ENCODE measurements at places on chromosomes 4 and X.

DNA sequence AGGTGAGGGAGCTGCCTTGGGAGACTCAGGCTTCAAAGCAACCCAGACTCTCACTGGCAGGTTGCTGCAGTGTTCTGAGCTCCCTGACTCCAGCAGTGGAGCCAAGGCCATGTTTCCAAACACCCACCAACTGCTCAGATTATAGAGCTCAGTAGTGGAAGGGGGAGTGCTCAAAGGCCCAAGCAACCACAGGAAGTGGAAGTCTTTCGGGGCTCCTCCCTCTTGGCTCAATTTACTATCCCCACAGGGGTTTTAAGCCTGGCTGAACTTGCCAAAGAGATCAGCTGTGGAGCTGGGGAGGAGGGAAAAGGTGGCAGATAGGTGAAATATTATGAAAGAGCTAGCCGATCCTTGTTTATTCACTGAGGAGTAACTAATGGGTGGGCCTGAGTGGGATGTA, 82.5 kb downstream of the HPRT1 start:
- peak; percentile 84 for DNase-seq

DNA sequence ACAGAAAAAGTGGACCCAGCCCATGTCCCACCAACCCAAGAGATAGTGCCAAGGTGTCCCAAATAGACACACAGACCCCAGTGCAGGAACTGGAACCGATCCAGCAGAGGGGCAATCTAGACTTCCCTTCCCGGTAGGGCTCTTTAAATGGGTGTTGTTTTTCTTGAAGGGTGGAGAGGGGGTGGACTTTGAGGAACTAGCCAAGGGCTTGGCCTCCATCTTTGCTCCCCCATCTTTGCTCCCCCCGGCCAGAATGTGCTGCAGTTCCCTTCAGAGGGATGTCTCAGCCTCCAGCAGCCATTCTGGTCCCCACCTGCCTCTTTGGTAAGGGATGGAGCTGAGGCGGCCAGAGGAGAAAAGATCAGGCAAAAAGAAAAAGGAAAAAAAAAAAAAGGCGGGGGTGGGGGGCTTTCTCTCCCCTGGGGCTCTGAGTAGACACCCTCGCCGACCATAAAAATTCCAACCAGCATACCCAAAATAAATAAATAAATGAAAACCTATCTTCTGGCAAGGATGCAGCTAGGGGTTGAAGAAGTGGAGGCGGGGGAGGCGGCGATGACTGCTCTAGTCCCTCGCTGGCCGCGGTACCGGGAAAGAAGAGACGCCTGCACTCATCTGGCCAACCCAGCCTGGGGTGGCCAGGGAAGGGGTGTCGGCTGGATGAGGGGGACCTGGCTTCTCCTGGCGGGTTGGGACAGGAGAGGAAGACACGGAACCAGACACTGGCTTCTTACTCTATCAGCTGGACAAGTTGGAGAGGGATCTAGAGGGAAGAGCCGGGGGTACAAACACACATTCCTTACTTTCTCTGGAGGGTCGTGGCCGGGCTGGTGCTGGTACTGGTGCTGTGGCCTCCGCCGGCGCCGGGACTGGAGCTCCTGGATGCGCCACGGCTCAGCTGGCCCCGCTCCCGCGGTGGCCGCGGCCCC, 38.5 kb upstream of the IQSEC2 start:
- no peak for DNase-seq

DNA sequence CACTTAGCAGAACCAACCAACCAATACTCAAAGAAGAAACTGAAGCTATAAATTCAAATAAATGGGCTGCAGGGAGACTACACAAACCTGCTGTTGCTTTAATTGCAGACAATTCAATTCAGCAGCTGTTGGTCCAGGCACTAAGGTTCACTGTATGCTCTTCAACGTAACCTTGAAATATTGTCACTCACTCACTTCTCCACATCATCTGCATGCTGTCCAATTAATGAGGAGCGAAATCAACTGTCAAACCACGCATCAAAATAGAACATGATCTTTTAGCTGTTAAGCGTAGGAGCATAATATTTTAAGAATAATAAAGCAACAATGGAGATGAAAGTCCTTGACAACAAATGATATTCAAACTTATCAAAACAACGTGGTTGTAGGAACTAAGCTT, 17.0 kb downstream of the ENOX2 start:
- DNase-seq = no peak

- no peak for DNase-seq
Measured at GRCh38 chrX:50333308-50333707, 128.7 kb downstream of the CCNB3 start.

- DNase-seq = no peak
Measured at GRCh38 chrX:1084689-1085088, 127.8 kb downstream of the CRLF2 start.

- DNase-seq = no peak
Measured at GRCh38 chrX:87728459-87728858, 210.9 kb downstream of the KLHL4 start.

DNA sequence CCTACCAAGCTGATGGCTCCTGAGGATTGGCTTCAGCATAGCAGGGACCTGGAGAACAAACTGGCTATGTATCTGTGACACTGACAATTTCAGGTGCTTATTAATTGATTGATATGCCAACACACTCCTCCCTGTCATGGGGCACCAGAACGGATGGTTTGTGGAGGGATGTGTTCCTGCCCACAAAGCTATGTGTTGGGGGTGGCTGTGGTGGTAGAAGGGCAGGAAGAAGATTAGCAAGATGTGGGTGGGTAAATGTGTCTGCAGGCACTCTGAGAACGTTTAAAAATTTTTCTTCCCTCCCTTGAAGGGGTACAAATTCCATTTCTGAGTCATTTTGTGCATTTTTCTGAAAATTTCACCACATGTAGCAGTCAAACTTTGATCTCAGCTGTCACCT, 55.0 kb upstream of the SCML1 start:
- no peak for DNase-seq

DNA sequence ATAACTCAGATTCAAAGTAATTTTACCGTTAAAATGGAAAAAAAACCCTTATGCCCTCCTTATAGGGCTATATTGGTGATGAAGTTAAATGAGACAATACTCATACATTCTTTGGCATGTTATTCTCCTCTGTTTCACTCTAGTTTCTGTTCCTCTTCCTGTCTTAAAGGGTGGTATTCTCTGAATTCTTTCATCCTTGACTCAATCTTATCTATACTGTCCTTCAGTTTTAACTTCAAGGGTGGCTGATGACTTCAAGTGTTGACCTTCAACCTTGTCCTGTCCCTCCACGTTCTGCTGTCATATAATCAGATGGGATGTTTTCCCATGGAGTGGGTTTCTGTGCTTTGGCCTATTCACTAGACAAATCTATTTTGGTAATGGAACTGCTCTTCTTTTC, 44.0 kb downstream of the ZNF518B start:
- DNase-seq = no peak
